Mesothelial cell of epicardium (in vitro differentiated cells): ENCODE measurements at places on chromosomes 13 and 19.
A peak's percentile ranks its signal among the peaks of the same experiment; 100 is the strongest.

DNA sequence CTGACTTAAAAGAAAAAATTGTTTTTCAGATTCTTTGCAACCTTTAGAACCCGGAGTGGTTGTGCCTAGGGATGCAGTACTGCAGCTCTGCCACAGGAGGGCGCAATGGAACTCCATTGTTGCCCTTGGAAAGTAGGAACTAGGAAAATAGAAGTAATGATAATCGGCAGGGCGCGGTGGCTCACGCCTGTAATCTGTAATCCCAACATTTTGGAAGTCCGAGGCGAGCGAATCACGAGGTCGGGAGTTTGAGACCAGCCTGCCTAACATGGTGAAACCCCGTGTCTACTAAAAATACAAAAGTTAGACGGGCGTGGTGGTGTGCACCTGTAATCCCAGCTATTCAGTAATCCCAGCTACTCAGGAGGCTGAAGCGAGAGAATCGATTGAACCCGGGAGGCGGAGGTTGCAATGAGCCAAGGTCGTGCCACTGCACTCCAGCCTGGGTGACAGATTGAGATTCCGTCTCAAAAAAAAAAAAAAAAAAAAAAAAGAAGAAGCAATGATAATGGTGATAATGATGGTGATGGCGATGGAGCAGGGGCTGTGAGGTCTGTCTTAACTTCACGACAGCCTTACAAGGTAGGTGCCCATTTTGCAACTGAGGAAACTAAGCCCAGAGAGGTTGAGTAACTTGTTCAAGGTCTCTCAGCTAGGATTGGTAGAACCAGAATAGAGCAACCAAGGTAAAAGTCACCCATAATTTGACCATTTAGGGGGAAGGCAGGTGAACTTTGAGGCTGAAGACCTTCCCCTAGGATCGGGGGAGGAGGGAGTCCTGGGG, 5.5 kb upstream of the ADAMTS10 start:
- DNase-seq = peak; percentile 74

DNA sequence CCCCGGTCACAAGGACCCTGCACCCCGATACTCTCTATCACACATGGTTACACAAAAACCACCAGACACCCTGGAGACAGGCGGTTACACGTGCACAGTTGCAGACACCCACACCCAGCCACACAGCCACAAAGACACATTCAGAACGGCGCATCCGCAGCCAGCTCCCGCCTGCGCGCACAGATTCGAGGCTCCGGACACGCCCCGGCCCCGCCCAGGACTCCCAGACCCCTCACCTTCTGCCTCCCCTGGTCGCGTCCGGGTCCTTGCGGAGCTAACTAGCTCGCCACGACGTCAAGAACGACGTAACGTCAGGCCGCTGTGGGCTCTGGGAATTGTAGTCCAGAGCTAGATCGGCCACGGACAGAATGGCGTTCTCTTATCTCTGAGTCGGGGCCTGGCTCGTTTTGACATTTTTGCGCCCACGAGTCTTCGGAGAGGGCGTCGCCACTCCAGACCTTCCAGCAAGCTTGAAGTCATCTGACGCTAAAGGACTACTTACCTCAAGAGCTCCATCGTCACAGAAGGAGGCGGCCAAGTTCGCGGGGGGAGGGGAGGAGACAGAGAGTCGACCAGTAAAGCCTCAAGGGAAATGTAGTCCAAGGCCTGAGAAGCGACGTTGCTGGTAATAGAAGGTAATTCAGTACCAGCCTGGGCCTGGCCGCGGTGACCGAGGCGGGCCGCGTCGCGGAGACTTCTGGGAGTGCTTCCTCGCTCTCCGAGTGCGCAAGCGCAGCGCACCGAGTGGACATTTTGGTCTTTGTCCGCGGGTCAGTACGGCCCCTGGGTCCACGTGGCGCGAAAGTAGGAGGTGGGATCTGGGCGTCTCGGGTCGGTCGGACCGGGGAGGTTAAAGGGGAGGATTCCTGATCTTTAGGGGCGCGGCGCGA, at the start of the genes ZNF146 and ZNF565:
Gene ZNF146 (plus strand): TSS at position 721 of the 890 bp plus-strand sequence. CDS start 21,335 bp downstream, outside the sequence.
Gene ZNF565 (minus strand): TSS at position 280 of the 890 bp plus-strand sequence. CDS start 12,680 bp downstream, outside the sequence.
- DNase-seq = peak; percentile 88

- no peak for DNase-seq
Observed at GRCh38 chr13:102726430-102726829, 31.6 kb upstream of the METTL21C start.

DNA sequence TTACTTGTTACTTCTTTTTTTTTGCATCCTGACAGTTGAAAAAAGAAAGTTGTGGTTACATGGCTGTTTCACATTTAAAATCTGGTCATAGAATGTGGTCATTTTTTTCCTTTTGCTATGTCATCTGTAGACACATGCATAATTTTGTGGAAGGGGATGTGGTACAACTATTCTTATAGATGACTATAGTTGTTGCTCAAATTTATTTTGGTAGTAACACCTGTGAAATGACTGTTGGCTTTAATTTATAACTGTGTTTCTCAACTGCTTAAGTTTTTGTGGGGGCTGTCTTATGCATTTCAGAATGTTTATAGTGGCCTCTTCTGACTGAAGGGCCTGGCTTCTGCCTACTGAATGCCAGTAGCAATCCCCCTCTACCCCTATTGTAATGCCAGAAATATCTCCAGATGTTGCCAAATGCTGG, 130.5 kb downstream of the PAN3 start:
- no peak for DNase-seq

- DNase-seq = no peak
Observed at GRCh38 chr13:21800837-21801616, 130.2 kb downstream of the FGF9 start.

- peak; percentile 53 for DNase-seq
Observed at GRCh38 chr19:15280915-15281683, 48.9 kb upstream of the EPHX3 start.

- DNase-seq = no peak
Observed at GRCh38 chr13:76723551-76724232, 162.5 kb downstream of the KCTD12 start.

DNA sequence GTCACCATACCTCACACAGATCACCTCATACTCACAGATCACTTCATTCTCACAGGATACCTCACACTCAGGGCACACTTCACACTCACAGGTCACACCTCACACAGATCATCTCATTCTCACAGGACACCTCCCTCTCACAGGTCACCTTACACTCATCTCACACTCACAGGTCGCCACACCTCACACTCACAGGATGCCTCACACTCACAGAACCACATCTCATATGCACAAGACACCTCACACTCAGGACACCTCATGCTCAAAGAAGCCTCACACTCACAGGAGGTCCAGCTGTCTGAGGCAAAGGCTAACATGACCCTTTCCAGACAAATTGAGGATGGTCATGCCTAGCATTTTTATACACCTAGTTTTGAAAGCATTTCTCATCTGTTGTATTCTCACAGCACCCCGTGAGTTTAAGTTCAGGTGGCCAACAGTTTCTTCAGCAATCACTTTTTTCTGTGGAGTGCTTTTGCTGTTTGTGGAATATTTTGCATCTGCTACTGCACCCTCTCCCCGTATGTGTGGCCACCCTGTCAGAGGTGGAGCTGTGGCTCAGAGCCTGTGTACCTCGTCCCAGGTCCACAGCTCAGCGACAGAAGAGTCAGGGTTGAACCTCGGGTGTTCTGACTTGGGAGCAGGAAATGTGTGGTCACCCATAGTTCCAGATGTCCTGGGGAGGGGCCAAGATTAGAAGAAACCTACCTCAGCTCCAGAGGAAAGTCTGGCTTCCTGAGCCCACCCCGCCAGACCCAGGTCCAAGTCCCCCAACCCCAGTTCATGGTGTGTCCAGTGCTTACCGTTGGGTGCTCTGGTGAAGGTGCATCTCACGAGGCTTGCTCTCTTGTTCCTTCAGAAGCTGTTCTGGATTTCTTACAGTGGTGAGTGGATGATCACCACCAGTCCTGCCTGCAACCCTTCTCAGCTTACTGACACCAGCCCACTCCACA, 7.6 kb downstream of the F7 start:
- DNase-seq = peak; percentile 28

DNA sequence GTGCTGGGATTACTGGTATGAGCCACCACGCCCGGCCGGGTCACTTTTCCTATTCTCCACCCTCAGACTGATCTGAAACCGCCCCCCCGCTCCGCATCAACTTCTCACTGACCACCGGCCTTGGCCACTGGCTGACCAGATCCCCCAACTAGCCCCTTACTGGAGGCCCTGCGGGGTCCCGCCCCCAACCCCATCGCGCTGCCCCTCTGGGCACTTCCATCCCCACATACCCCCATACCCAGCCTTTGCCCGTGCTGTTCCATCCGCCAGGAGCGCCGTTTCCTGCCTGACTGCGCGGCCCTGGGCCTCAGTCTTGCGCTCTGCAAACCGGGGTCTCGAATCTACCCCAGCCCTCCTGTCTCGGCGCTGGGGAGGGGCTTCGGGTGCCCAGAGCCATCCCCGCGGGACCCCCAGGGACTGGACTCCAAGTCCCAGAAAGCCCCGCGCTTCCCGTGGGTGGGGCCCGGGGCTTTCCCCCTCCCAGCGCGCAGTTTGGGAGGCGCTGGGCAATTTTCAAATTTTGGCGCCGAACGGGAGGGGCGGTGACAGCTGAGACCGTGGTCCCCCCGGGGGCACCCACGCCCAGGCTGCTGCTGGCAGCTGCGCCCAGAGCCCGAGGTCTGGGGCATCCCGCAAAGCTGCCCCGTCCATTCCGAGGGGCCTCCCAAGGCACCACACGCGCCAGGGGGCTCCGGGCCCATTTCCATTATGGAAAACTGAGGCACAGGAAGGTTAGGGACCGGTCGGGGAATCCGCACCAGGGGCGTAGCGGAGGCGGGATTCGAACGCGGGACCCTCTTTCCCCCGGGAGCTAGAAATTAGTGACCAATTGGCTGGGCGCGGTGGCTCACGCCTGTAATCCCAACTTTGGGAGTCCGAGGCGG, 5.2 kb upstream of the LMNB2 start:
- no peak for DNase-seq

GRCh38 chr19:45352914-45353796, 12.6 kb downstream of the KLC3 start:
- DNase-seq = no peak

GRCh38 chr19:18489627-18490184, 32.2 kb downstream of the ELL start:
- DNase-seq = no peak

- DNase-seq = no peak
Observed at GRCh38 chr19:34229721-34230120, 24.6 kb upstream of the GARRE1 start.

DNA sequence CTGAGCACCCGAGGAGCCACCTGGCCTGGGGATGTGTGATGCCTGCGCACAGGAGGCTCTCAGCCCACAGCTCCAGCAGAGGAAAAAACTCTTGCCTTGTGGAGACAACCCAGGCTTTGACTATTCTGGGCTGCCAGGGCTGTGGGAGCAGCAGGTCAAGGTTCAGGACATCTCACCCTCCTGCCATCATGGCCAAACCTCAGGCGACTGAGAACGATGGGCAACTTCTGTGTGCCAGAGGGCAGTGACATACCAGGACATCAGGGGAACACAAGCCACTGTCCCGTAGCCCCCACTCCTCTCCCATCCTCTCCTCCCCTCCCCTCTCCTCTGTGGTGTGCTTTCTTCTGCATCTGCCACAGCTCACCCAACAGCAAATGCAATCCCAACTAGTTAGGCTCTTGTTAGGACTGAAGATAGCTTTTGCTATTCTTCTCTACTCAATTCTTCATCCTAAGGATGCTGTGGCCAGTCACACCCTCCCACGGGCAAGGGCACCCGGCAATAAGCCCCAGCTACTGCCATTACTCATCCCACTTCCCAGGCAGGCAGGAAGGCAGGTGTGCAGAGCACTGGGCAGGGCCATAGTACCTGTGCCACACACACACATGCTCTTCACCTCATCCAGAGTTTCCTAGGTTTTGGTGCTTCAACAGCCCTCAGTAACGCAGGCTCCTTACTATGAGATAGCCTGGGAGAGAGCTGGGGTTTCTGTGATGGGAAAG, 16.8 kb downstream of the ELL start:
- no peak for DNase-seq

DNA sequence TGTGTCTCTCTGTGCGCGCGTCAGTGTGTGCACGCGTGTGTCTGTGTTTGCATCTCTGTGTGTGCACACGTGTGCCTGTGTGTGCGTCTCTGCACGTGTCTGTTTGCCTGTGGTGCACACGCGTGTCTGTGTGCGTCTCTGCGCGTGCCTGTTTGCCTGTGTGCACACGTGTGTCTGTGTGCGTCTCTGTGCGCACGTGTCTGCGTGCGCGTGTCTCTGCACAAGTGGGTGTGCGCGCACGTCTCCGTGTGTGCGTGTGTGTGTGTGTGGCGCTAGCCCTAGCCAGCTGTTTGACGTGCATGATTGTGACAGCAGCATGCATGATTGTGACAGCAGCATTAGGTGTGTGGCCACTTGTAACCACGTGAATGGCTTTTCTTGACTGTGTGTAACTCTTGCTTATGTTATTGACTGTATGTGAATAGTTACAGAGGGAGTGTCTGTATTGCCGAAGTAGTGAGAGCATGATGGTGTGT, 31.1 kb downstream of the ZNF146 start:
- no peak for DNase-seq

DNA sequence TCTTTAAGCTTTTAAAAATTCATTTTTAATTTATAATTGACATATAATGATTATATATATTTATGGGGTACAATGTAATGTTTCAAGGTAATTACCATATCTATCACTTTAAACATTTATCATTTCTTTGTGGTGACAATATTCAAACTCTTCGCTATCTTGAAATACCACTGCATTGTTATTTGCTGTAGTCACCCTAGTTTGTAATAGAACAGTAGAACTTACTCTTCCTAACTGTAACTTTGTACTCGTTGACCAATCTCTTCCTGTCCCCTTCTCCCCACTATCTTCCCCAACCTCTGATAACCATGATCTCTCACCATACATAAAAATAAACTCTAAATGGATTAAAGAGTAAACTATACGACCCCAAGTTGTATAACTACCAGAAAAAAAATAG, 20.4 kb downstream of the COG6 start:
- no peak for DNase-seq

DNA sequence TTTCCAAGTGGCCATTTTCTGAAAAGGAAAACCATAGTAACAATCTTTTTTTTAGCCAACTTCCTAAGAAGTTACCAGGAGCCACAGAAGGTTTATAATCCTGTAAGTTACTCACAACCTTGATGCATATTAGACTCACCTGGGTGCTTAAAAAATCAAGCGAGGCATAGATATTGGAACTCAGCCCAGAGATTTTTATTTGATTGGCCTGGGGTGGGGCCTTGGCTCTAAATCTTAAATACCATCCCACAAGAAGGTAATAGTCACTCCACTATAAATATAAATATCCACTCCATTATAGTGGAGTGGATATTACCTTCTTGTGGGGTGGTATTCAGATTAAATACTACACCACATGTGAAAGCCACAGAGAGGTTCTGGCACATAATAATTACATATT, 429.6 kb downstream of the RFC3 start:
- no peak for DNase-seq

- DNase-seq = no peak
Observed at GRCh38 chr13:36715841-36716240, 42.0 kb downstream of the SERTM1 start.
